ENCODE measurements at places on chromosomes 11 and 22. TPM values are rescaled to one million over a fixed set of nuclear protein-coding genes. Genes with fewer than 3 reads are reported as not detected.
A peak's percentile ranks its signal among the peaks of the same experiment; 100 is the strongest.

GRCh38 chr11:4610258-4610935 lies 2.4 kb upstream of the TRIM68 start:
- DNase-seq = no peak

The NXPE1 gene
- total RNA-seq = not detected

- DNase-seq = no peak
Measured at GRCh38 chr11:16981651-16982194, 32.5 kb downstream of the PLEKHA7 start.

- peak; percentile 57 for DNase-seq
Measured at GRCh38 chr11:68954836-68955606, 25.8 kb downstream of the MRGPRD start.

- DNase-seq = peak; percentile 63
Measured at GRCh38 chr22:35322126-35322525, 22.4 kb downstream of the TOM1 start.

The SYNGR1 gene
- total RNA-seq = 41.3 TPM

DNA sequence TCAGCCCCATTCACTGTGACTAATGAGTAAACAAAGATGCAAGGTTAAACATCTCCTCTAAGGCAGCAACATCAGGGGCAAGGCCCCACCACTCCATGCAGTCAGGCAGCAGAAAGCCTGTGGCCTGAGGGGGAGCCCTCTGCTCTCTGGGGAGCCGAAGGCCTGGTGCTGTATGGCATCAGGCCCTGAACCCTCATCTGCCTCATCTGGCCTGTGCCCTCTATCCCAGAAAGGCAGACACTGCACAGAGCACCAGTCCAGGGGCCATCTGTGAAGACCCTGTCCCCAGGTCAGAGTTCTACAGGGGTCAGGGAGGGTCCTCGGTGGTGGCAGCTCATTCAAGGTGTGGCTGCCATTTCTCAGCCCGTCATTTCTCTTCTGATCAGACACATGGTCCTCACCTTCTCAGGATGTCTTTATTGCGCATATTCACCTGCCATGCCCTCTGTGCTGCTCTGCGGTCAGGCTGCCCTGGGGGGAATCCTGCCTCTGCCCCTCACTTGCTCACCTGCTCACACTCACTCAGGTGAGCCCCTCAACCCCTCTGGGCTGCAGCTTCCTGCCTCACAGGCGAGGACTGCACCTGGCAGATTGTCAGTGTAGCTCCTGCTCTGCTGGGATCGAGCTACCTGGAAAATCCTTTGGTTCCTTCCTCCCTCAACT lies 103.1 kb upstream of the PITPNB start:
- DNase-seq = peak; percentile 8

DNA sequence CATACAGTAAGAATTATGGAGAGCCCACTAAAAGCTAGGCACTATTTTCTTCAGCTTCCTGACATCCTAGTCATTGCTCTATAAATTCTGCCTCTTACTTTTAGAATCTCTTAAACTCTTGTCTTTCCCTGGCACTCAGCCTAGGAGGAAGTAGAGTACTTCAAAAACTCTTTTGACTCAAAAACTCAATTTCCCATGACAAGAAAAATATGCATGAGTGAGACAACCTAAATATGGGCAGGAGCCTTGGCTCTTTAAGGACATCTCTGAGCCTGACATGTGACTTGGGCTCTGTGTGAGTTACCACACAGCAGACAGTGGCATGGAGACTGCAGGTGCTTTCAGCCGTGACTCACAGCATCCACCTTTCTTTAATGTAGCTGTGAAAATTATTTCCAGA lies 97.5 kb upstream of the CCDC179 start:
- DNase-seq = no peak

DNA sequence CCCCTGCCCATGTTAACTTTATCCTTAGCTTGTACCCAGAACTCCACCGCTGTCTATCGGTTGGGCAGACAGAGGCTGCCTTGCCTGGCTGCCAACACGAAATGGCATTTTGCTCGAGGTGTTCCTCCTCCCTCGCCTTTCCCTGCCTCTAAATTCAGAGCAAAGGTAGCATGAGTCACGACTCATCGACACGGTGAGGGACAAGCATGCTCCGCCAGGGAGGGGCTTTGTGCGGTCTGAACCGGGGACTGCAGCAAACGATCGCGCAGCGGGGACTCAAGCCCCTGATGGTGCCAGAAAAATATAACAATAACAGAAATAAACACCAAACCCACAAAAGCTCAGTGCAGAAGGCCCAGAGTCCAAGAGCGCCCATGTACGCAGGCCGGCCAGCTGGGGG lies 52.3 kb downstream of the RTL6 start:
- no peak for DNase-seq

DNA sequence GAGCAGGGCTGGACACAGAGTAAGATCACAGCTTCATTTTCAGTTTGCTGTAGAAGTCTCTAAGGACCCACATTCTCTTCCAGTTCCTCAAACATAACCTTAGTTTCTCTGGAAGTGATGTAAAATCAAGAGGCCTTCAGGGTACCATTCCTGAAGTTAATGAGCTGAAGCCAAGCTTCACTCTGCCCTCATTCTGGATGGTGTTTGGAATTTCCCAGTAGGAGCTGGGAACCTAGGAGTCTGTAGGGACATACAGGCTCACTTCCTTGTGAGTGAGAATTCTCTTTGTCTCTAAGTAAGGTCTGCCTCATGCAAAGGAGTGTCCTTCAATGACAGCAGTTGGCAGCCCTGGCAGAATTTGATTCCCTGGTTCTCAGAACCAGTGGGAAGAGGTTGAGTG lies 142.4 kb upstream of the NARS2 start:
- no peak for DNase-seq

Data from left ventricle myocardium superior (tissue), 1 donor.